ENCODE measurements at places on chromosomes 7 and 10.
A peak's percentile ranks its signal among the peaks of the same experiment; 100 is the strongest.

- no peak for DNase-seq
These were observed 49.0 kb upstream of the STK17A start for GRCh38 chr7:43533801-43534479.

DNA sequence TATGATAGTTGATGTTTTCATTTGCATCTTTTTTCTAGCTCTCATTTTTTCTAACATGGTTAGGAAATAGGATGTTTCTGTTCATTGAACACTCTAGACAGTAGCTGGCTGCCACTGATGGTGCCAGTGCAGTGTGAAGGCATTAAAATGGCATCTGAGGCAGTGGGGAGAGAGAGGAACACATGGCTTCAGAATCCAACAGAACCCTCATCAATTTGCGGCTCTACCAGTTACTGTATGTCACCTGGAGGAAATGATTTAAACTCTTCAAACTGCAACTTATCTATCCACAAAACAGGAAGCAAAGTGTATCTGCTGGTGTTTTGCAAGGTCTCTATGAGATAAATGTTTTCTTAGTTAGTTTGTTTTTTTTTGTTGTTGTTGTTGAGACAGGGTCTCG is 305.2 kb upstream of the PRKCQ start:
- DNase-seq = no peak

GRCh38 chr10:48330269-48330668 is 23.8 kb downstream of the MAPK8 start:
- DNase-seq = no peak

- DNase-seq = no peak
These were observed 181.1 kb downstream of the HERPUD2 start for GRCh38 chr7:35513828-35514227.

GRCh38 chr10:11595395-11595692 is 16.1 kb downstream of the USP6NL start:
- peak; percentile 51 for DNase-seq

GRCh38 chr7:22566592-22566991 is 66.6 kb upstream of the STEAP1B start:
- DNase-seq = peak; percentile 74

DNA sequence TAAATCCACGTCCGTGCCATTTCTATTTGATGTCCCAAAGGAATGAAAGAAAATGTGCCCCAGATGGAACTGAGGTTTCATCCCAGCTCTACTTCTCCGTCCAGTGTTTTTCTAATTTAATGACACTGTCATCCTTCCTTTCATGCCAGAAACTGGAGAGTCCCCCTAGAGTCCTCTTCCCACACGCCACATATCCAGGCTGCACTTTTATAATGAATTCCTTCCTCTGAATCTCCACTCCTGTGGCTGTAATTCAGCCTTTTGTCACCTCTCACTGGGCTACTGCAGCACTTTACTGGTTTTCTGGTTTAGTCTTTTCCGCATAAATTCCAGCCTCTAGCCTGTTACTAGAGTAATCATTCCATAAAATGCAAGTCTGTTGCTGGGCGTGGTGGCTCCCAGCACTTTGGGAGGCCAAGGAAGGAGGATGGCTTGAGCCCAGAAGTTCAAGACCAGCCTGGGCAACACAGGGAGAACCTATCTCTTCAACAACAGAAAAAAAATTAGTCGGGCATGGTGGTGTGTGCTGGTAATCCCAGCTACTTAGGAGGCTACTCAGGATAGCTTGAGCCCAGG is 142.6 kb upstream of the RHEB start:
- no peak for DNase-seq

- DNase-seq = no peak
These were observed 101.1 kb downstream of the SLC37A3 start for GRCh38 chr7:140297192-140297591.

- DNase-seq = no peak
These were observed 46.9 kb downstream of the STEAP1B start for GRCh38 chr7:22452960-22453558.

DNA sequence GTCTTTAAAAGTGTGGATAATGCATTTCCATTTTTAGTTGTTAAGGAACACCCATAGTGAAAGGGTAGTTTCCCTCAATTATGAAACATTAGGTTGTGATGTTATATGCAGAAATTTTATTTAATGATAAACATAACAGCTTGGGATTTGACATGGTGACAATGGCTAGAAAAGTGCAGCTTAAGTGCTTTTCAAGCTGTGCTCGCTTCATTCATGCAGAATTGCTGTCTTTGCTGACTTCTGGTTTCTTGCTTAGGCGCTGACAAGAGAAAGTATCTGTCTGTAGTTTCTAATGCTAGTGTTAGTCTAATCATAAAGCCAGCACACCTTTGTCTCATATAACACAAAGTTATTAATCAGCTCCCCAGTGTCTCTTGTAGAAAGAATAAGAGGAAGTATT is 170.0 kb downstream of the ARL5B start:
- DNase-seq = no peak

GRCh38 chr7:121271916-121272315 is 56.9 kb upstream of the WNT16 start:
- no peak for DNase-seq

DNA sequence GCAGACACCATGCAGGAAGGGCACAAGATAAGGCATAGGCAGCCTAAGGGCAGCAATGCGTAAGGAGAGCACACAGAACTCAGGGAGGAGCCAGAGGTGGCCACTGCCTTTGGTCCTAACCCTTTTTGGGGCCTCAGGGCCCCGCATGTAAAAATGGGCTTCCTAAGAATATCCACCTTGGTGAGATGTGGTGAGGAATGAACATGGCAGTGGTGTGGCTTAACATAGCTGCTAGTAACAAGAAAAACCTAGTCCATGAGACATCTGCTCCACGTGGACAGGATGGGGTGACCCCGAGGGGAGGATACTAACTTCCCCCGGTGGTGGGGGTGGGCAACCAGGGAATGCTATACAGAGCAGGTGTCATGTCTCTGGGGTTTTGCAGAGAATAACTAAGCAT is 18.0 kb downstream of the MAT1A start:
- DNase-seq = no peak

GRCh38 chr7:137954614-137955013 is 47.3 kb downstream of the CREB3L2 start:
- peak; percentile 28 for DNase-seq
